ENCODE measurements at places on chromosomes 2 and 18.

- peak within 1 kb of the TSS; percentile 96 for H3K4me3 ChIP-seq
- H3K4me1 ChIP-seq = peaks cover 24% of the 10 kb centered on the region
- peak within 1 kb of the TSS; percentile 97 for H3K27ac ChIP-seq
- H3K36me3 ChIP-seq = peaks cover 16% of the 10 kb centered on the region
These were observed at the start of gene LCLAT1 for GRCh38 chr2:30447149-30448045. LCLAT1 (plus strand) TSS chr2:30447246; CDS start chr2:30525591, 78,345 bp downstream.

GRCh38 chr2:3101016-3101942, 276.3 kb downstream of the EIPR1 start:
- DNase-seq = no peak
- no peaks in the 10 kb centered on the region for H3K36me3 ChIP-seq
- H3K27me3 ChIP-seq = peaks cover 6% of the 10 kb centered on the region
- no peak overlapping the region for H3K27ac ChIP-seq
- no peak overlapping the region for H3K4me3 ChIP-seq
- peaks cover 5% of the 10 kb centered on the region for H3K4me1 ChIP-seq

DNA sequence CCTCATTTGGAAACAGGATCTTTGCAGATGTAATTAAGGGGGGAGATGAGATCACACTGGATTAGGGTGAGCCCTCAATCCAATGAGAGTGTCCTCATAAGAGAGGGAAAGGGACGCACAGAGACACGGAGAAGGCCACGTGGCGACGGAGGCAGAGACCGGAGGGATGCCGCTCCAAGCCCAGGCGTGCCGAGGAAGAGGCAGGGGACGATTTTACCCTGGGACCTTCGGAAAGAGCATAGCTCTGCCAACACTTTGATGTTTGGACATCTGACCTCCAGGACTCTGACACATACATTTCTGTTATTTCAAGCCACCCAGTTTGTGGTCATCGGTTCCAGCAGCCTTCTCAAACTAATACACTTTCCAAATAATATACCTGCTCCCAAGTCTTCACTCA, 84.4 kb upstream of the ZCCHC2 start:
- no peaks in the 10 kb centered on the region for H3K4me1 ChIP-seq
- no peak overlapping the region for H3K27ac ChIP-seq
- H3K4me3 ChIP-seq = no peak overlapping the region

GRCh38 chr2:55361465-55362189, 58.0 kb downstream of the CCDC88A start:
- no peaks in the 10 kb centered on the region for H3K27me3 ChIP-seq
- no peak overlapping the region for H3K4me3 ChIP-seq
- no peaks in the 10 kb centered on the region for H3K4me1 ChIP-seq
- DNase-seq = no peak
- no peaks in the 10 kb centered on the region for H3K36me3 ChIP-seq

DNA sequence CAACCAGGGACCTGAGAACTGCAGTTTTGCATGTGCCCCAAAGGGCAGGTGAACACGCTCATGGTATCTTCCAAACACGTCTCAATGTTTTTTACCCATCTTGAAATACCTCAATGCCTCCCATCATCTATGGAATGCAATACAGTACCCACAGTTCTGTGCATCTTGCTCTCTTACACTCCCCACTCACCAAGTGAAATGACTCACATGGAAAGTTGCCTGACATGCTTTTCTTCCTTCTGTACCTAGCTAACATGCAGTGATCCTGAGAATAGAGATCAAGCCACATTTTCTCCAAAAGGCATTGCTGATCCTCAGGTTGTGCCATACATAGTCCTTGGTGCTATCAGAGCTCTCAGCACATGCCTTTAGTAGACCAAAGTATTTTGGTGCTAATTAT, 373.9 kb downstream of the GPD2 start:
- H3K4me3 ChIP-seq = no peak overlapping the region
- H3K27me3 ChIP-seq = no peaks in the 10 kb centered on the region
- no peak for DNase-seq
- no peaks in the 10 kb centered on the region for H3K4me1 ChIP-seq
- no peaks in the 10 kb centered on the region for H3K36me3 ChIP-seq

- DNase-seq = no peak
- H3K27ac ChIP-seq = no peak overlapping the region
- H3K27me3 ChIP-seq = no peaks in the 10 kb centered on the region
- H3K4me1 ChIP-seq = no peaks in the 10 kb centered on the region
- no peaks in the 10 kb centered on the region for H3K36me3 ChIP-seq
- no peak overlapping the region for H3K4me3 ChIP-seq
These were observed 133.1 kb downstream of the NEDD4L start for GRCh38 chr18:58177004-58177717.
